Heart right ventricle (tissue), 16 donors: ENCODE measurements at places on chromosomes 4 and X. TPM values are rescaled to one million over a fixed set of nuclear protein-coding genes. Genes with fewer than 3 reads are reported as not detected.

DNA sequence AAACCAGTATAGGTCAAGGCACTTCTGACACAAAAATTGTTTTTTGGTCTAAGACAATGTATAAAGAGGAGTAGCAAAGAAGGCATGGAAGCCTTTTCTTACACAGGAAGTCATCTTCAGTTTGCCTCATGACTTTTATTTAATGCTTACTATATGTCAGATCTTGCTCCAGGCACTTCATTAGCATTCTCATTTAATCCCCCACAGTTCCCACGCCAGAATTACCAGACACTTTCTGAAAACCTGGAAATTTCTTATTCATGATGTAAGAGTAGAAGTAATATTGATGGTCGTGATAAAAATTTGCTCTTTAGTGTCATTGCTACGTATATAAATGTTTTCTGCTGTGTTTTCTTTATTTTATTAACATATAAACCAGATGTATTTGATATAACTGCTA, 39.2 kb downstream of the ARHGEF38 start:
- H3K27me3 ChIP-seq = no peaks in the 10 kb centered on the region
- DNase-seq = no peak
- H3K36me3 ChIP-seq = no peaks in the 10 kb centered on the region
- no peak overlapping the region for H3K27ac ChIP-seq
- no peaks in the 10 kb centered on the region for H3K4me1 ChIP-seq

DNA sequence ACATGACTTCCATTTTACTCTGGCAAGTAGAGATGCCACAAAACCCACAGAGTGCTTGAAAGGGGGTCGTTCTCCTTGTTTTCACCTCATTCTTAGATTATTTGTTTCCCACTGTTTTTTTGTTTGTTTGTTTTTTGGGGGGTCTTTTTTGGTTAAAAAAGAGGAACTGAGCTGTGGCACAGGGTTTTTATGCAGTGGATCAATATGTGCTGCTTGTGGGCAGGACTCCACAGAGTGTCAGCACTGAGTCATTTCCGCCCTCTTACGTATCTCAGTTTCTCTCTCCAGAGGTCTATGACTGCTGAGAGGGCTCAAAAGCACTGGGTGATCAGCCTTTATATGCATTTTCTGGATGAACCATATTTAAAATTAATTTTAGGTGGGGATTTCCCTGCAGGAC, 268.1 kb upstream of the GRID2 start:
- no peaks in the 10 kb centered on the region for H3K27me3 ChIP-seq
- H3K27ac ChIP-seq = no peak overlapping the region
- DNase-seq = no peak
- no peak overlapping the region for H3K4me3 ChIP-seq
- H3K4me1 ChIP-seq = no peaks in the 10 kb centered on the region

DNA sequence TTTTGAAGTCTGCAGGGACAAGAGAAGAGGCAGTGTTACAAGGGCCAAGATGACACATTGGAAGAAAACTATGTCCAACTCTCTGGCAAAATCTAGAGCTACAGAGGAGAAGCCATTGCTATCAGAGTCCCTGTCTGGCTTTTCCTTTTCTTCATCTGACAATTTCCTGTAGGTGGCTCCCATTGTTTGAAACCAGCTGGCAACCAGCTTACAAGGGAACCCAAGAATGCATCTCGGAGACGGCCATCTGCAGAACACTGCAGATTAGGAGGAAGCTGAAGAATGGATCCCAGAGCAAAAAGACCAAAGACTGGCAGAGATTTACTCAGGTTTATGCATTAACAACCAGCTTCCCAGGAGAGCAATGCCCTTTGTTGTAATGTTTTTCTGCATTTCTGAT, 216.2 kb upstream of the CTSO start:
- DNase-seq = no peak
- H3K4me3 ChIP-seq = no peak overlapping the region
- no peaks in the 10 kb centered on the region for H3K4me1 ChIP-seq
- no peak overlapping the region for H3K27ac ChIP-seq

Gene GRXCR1
- total RNA-seq = not detected

- H3K4me1 ChIP-seq = peaks cover 6% of the 10 kb centered on the region
- no peaks in the 10 kb centered on the region for H3K27me3 ChIP-seq
- no peaks in the 10 kb centered on the region for H3K36me3 ChIP-seq
- DNase-seq = no peak
- H3K27ac ChIP-seq = no peak overlapping the region
Measured at GRCh38 chr4:88989990-88990389, 67.0 kb downstream of the FAM13A start.

DNA sequence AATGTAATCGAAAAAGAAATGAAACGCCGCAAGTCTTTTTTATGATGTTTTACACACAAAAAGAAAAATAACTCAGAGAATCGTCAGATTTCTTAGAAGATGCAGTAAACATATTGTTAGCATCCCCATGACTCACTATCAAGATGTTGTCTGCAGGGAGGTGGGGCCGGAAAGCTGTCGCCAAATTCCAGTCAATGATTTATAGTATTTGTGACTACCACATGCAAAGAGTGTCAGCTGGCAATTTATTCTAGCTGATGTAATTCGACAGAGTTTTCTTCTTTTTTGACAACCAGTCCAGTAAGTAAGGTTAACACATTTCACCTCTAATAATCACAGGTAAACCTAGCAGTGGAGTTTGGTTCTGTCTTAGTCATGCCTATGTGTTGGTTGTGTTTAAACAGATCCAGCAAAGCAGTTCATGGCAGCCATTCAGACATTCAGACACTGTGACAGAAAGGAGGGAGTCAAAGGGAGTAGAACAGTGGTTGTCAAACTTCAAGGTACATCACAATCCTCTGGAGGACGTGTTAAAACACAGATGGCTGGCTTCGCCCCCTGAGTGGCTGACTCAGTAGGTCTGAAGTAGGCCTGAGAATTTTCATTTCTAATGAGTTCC, 19.8 kb upstream of the PPP1R2C start:
- DNase-seq = no peak
- no peaks in the 10 kb centered on the region for H3K27me3 ChIP-seq
- H3K27ac ChIP-seq = no peak overlapping the region
- no peaks in the 10 kb centered on the region for H3K36me3 ChIP-seq
- H3K4me1 ChIP-seq = no peaks in the 10 kb centered on the region
- H3K4me3 ChIP-seq = no peak overlapping the region

DNA sequence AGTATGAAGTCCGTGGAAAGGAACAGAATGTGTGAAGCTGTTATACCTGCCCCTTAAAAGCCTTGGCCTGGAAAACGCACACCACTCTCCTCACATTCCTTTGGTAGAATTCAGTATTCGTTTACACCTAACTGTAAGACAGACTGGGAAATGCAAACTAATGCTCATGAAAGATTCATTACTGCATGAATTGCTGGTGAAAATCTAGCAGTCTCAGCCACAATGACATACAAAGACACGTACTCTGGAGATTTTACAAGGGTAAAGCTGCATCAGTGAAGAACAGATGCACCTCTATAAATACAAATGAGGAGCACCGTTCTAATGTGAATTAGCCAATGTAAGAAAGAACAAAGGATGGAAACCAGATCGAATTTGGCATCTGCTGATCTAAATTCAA, 2051.3 kb downstream of the PCDH7 start:
- H3K27ac ChIP-seq = no peak overlapping the region
- H3K27me3 ChIP-seq = no peaks in the 10 kb centered on the region

DNA sequence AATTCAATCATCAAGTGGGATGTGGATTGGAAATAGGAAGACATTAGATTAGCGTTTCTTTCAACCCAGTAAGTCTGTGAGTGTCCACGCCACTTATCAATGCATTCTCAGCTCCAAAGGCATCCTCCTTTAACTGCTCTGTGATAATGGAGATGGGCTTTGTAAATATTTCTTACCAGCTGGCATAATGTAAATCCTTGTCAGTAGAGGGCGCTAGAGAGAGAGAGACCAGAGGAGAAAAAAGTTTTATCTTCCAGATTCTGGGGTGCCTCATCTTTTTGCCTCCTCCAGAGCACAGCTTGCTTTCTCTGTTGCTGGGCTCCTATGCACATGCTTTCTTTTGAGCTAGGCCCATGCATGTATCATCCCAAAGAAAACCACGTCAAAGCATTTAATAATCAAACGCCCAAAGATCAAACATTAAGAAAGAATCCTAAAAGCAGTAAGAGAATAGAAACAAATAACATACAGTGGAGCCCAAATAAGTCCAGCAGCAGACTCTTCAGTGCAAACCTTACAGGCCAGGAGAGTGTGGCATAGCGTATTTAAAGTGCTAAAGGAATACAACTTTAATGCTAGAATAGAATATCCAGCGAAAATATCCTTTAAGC, 9.6 kb upstream of the MTMR1 start:
- H3K27ac ChIP-seq = no peak overlapping the region
- no peak overlapping the region for H3K4me3 ChIP-seq
- no peaks in the 10 kb centered on the region for H3K4me1 ChIP-seq
- DNase-seq = no peak
- H3K27me3 ChIP-seq = no peaks in the 10 kb centered on the region

Gene IL3RA
- total RNA-seq = 4.8 TPM

GRCh38 chrX:30141966-30142365, 73.4 kb upstream of the MAGEB2 start:
- H3K27ac ChIP-seq = no peak overlapping the region
- DNase-seq = no peak
- no peaks in the 10 kb centered on the region for H3K4me1 ChIP-seq
- H3K4me3 ChIP-seq = no peak overlapping the region
- peaks cover 7% of the 10 kb centered on the region for H3K27me3 ChIP-seq
- no peaks in the 10 kb centered on the region for H3K36me3 ChIP-seq

DNA sequence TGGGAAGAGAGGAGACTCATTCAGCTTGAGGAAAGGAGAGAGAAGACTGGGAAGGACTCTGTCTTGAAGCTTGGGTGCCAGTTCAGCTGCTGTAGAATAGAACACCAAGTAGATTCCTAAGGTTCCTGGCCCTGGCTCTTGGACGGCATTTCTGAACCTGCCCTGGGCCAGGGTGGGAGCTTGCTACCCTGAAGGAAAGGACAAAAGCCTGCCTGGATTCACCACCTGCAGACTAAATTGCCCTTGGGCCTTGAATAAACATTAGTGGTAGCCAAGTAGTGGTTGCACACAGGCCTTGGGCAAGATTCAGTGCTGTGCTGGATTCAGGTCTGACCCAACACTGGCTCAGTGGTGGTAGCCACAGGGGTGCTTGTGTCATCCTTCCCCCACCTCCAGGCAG, 588.4 kb upstream of the AMOT start:
- H3K4me3 ChIP-seq = no peak overlapping the region
- H3K27ac ChIP-seq = no peak overlapping the region
- H3K36me3 ChIP-seq = no peaks in the 10 kb centered on the region
- no peak for DNase-seq
- no peaks in the 10 kb centered on the region for H3K27me3 ChIP-seq

Gene TMEM187
- 7.2 TPM for total RNA-seq

Gene FMR1NB
- total RNA-seq = not detected

GRCh38 chr4:33543941-33544450, 2700.3 kb downstream of the ARAP2 start:
- H3K4me3 ChIP-seq = no peak overlapping the region
- H3K27ac ChIP-seq = no peak overlapping the region
- DNase-seq = no peak
- H3K27me3 ChIP-seq = no peaks in the 10 kb centered on the region

Gene EREG
- total RNA-seq = 4.0 TPM

DNA sequence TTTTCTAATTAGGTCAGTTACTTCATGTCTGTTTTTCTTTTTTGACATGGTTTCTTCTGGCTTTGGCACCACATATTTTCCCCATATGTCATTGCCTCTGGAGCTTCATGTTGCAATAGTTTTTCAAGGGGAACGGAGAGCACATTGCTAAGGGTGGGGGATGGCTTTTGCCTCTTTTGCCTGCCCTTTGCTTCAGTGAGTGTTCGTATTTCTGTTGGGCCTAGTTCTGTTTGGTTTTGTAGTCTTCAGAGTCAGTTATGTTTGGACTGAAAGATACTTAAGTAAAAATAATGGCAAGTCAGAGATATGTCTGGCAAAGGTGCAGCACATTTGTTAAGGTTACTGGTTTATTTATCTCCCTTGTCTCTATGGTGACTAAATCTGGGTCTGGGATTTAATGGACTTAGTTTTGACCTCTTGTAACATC, 29.1 kb downstream of the FHL1 start:
- H3K4me3 ChIP-seq = no peak overlapping the region
- no peaks in the 10 kb centered on the region for H3K27me3 ChIP-seq
- H3K27ac ChIP-seq = peak overlapping the region; percentile 81
- no peak for DNase-seq
- no peaks in the 10 kb centered on the region for H3K36me3 ChIP-seq
- H3K4me1 ChIP-seq = peaks cover 64% of the 10 kb centered on the region

DNA sequence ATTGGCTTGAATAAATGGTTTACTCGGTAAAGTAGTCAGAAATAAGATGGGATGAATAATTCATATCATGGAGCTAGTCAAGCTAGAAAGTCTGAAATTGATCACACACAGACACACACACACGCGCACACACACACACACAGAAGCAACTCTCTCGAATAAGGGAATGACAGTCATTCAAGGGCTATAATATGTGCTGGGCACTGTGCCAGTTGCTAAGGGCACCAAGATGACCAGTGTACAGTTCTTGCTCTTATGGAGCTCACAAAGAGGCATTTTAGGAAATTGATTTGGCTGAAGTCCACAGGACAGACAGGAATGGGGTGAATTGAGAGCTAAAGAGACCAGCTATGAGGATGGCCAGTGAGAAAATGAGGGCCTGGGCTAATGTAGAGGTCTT, 34.2 kb upstream of the SH3D19 start:
- no peak overlapping the region for H3K4me3 ChIP-seq
- no peak for DNase-seq
- H3K27me3 ChIP-seq = no peaks in the 10 kb centered on the region
- no peak overlapping the region for H3K27ac ChIP-seq
- H3K36me3 ChIP-seq = no peaks in the 10 kb centered on the region
- H3K4me1 ChIP-seq = no peaks in the 10 kb centered on the region

GRCh38 chr4:94544811-94545210, 93.1 kb downstream of the PDLIM5 start:
- H3K4me3 ChIP-seq = no peak overlapping the region
- DNase-seq = no peak
- no peak overlapping the region for H3K27ac ChIP-seq
- H3K27me3 ChIP-seq = no peaks in the 10 kb centered on the region

- no peaks in the 10 kb centered on the region for H3K4me1 ChIP-seq
- no peak overlapping the region for H3K27ac ChIP-seq
- no peaks in the 10 kb centered on the region for H3K27me3 ChIP-seq
- H3K4me3 ChIP-seq = no peak overlapping the region
- DNase-seq = no peak
Measured at GRCh38 chrX:110310000-110310790, 7.7 kb downstream of the AMMECR1 start.
